ENCODE measurements at places on chromosomes 6 and 20.

GRCh38 chr6:152423216-152424103 lies 213.7 kb downstream of the SYNE1 start:
- no peak for DNase-seq

GRCh38 chr20:50009521-50010454 lies 27.0 kb downstream of the SNAI1 start:
- DNase-seq: no peak

GRCh38 chr20:18154342-18154741 lies 16.7 kb downstream of the KAT14 start:
- no peak for DNase-seq

- DNase-seq: no peak
Measured at GRCh38 chr6:11525468-11526155, 11.9 kb upstream of the TMEM170B start.

- no peak for DNase-seq
Measured at GRCh38 chr6:5365436-5366195, 104.3 kb downstream of the FARS2 start.

- DNase-seq: no peak
Measured at GRCh38 chr6:110681543-110682459, 133.5 kb downstream of the CDK19 start.

GRCh38 chr20:52004018-52004417 lies 187.6 kb downstream of the ZFP64 start:
- DNase-seq: no peak

GRCh38 chr6:169619650-169620049 lies 82.2 kb downstream of the WDR27 start:
- no peak for DNase-seq

DNA sequence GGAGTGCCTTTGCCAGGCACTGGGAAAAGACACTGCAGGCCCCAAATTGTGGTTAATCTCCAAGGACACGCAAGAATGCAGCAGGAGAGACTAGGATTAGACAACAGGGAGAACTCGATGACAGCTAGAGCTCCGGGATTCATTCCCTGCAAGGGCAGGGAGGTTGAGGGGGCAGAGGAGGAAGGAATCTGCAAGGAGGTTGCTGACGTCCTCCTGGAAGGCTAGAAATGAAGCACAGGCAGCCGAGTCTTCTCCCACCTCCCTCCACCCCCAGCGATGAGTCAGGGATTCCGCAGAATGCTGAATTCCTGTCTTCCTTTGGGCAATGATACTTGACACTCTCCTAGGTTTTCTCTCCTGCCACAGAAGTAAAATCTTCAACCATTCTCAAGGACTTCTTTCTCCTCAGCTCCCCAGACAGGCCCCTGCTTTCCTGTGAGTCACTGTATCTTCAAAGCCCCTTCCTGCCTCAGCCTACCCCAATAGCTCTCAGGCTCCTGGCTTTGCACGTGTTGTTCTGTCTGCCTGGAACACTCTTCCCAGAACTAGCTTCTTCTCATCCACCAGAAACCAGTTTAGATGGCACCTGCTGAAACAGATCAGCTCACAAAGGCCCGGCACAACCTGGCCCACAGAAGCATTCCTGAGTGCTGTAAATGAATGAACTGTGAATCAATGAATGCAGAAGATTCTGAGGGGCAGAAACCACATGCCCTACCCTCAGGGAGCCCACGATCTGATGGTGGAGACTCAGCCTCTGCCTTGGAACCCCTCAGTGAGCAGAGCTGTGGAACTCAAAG lies 85.6 kb downstream of the MRPL14 start:
- no peak for DNase-seq

Data from ecto neural progenitor cell (in vitro differentiated cells).